ENCODE measurements at places on chromosomes 11 and 22.

DNA sequence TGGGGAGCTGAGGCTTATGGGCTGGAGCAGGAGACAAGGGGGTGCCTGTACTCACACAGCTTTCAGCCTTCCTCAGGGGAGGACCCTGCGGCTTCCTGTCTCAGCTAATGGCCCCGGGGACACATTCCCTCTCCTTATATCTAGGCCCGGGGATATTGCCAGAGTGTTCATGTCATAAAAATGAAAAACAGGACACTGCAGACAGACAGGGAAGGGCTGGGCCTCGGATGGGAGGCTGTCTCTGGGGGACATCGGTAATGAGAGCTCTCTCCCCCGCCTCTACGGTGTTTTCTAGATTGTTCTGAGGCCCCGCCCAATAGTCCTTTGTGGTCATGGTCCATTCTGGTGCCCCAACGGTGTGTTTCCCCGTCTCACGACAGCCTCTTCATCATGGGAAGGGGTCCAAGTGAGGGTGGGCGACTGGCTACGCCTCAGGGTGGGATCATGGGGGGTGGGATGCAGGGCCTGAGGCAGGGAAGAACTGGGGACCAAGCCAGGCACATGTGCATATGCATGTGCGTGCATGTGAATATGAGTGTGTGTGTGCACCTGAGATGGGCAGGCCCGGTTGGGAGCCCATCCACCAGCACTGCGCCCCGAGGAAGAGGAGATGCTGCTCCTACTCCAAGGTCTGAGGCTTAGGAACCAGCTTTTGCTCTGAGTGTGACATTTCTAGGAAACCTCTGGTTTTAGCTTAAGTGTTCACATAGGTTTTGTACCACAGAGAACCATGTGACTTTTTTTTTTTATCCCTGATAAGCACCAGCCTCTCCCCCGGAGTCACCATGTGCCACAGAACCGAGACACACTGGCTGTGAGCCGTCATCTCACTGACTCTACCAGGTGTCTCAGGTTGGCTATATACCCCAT is 5.3 kb downstream of the ARVCF start:
- no peak for DNase-seq

GRCh38 chr11:119481021-119481666 is 58.2 kb upstream of the THY1 start:
- DNase-seq = peak; percentile 88

DNA sequence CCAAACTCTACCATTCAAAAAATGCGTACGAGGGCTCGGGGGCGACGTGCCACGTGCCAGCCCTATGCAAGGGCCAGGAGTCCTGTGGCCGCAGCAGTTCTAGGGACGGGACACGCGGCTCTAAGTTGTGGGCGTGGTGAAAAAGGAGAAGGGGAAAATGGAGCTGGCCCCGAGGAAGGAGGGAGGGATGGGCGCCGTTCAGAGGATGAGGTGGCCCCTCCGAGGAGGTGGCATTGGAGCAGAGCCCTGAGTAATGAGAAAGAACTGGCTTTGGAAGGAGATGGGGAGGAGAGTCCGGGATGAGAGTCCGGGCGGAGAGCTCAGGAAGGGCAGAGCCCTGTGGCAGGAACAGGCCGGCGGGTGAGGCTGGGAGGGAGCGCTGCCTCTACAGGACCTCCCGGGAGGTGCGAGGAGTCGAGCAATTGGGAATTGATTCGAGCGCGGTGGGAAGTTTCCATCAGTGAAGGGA is 21.0 kb downstream of the OTUB1 start:
- DNase-seq = no peak

GRCh38 chr11:96125400-96125799 is 201.5 kb upstream of the MTMR2 start:
- no peak for DNase-seq

GRCh38 chr11:103086461-103086860 is 5.5 kb downstream of the DCUN1D5 start:
- DNase-seq = no peak

DNA sequence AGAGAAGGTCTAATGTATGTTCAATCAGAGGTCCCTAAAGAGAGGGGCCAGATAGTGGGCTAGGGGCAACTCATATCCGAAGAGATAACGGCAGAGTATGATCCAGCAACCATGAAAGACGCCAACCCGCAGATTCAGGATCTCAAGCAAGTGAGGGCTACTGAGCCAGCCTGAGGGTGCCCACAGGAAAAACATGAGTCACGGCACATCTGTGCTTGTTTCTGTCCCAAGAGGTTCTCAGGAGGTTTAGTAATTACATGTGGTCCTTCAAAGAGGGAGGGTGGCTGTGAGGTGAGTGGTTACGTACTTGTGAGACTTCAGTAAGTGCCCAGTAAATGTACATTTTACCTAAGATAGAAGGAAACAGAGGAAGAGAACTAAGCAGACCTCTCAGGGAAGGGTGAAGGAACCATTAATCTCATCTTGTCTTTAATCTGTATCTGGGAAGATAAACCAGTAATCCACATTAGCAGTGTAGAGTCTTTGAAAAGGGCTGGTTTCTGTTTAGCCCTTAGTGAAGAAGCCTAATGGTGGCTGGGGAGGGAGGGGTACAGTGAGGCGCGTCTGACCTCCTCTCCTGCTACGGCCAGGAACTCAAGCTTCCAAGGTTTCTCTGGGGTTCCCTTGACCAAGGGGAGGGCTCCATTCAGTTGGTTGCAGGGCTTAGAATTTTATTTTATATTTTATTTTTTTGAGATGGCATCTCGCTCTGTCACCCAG is 10.2 kb downstream of the SIRT3 start:
- DNase-seq = no peak

DNA sequence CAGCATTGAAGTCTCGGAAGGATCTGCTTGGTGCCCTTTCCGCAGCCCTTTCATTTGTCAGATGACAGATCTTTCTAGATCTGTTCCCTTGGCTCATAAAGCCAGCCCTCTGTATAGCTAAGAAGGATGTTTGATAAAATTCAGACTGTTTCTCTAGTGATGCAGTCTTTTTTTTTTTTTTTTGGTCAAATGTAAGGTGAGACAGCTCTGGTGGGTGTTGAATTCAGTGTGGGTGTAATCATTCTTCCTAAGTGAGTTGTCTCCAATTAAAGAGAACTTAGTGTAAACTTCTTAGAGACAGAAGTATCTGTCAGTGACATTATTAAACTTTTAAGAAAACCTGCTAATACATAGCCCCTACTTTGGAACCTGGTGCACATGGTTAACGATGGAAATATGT is 53.3 kb downstream of the AAMDC start:
- no peak for DNase-seq

- no peak for DNase-seq
These were observed 4.5 kb downstream of the GAS2L1 start for GRCh38 chr22:29310863-29311339.

GRCh38 chr22:44741929-44742328 is 10.4 kb upstream of the ARHGAP8 start:
- no peak for DNase-seq

DNA sequence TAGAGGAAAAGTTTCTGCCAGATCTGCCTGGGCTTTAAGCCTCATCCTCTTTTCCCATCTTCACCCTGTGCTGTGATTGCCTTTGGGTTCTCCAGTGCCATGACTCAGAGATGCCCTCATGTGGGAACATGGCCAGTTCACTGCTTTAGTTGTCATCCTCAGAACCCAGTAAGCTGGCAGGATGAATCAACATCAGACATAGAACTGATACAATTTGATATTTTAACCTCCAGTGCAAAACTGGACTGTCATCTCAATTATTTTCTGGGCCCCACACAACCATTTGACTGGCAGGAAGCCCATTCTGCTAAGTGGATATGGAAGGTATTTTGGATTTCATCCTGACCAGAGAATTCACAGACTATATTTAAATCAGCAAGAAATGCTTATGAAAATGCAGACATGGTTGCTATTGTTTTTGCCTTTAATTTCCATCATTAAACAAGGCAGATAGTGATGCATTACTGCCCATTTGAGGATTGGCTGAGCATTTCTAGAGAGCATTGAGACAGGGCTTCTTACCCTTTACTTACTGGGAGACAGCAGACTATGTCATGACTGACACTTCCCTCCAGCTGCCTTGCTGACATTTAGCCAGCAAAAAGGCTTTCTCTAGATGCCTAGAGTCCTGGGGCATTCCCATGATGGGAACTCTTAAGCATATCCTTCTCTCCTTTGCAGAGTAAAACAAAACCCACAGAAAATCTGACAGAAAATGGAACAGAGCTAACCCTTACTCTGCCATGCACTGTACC is 327.1 kb upstream of the MTNR1B start:
- no peak for DNase-seq

GRCh38 chr22:19098157-19098556 is 24.1 kb downstream of the DGCR2 start:
- DNase-seq = no peak

- no peak for DNase-seq
These were observed 501.9 kb downstream of the BRD1 start for GRCh38 chr22:49325531-49326395.

- no peak for DNase-seq
These were observed 128.3 kb downstream of the CRYBB2 start for GRCh38 chr22:25347752-25348102.

GRCh38 chr22:28480000-28480715 is 199.5 kb downstream of the TTC28 start:
- DNase-seq = no peak

DNA sequence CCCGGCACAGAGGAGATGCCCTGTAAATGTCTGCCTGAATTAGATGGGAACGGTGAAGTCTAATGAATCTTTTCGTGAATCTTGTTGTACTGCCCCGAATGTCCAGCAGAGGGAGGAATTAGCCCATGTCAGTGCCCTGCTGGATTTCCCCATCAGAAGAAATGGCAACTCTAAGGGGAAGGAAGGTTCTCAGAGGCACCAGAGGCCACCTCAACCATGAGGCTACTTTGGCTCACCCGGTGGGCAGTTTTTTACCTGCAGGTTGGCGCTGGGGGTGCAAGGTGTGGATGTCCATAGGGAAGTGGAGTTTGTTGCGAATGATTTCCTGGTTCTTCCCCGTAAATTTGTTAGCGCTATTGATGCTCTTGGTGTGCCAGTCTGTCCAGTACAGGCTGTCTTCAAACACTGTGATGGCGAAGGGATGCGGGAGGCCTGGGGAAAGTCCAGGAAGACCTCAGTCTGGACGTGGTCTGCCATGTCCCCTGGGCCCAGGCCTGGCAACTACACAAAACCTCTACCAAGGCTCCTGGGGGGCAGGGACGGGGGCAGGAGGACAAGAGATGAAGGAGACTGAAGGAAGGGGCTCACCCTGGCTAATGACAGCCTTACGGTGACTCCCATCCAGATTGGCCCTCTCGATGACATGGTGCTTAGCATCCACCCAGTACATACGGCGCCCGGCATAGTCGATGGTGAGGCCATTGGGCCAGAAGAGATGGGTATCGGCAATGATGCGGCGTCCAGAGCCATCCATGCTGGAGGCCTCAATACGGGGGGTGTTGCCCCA is 28.5 kb downstream of the LRP4 start:
- DNase-seq = peak; percentile 45

DNA sequence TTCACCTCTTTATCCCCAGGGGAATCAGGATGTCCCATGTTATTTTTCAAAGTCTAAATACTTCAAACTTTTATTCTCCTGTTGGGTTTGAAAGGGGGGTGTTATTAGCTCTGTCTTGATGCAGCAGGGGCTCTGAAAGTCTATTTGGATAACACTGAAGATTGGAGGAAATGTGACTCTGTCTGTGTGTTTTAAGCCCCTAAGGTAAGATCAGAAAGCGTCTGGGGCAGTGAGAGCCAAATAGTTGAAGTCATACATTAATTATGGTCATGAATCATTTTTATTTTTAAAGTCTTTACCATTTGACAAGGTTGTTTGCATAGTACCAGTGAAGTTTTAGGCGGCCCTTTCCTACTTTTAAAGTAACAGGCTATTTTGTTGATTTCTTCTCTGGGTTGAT is 139.0 kb downstream of the UVRAG start:
- DNase-seq = no peak

GRCh38 chr11:134412203-134413042 is at the start of gene B3GAT1:
Gene B3GAT1, minus strand, starts transcription at chr11:134412242. Its CDS starts 24,583 bp downstream, at chr11:134387659.
- no peak for DNase-seq

DNA sequence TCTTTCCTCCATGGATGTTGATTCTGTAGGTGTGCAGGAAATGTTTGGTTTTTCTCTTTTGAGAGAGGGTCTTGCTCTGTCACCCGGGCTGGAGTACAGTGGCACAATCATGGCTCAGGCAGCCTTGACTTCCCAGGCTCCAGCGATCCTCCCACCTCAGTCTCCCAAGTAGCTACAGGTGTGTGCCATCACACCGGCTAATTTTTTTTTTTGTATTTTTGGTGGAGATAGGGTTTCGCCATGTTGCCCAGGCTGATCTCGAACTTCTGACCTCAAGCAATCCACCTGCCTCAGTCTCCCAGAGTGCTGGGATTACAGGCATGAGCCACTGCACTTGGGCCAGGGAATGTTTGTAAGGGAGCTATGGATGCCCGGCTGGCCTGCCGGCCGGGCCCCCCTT is 4.5 kb downstream of the PRR5 start:
- no peak for DNase-seq

DNA sequence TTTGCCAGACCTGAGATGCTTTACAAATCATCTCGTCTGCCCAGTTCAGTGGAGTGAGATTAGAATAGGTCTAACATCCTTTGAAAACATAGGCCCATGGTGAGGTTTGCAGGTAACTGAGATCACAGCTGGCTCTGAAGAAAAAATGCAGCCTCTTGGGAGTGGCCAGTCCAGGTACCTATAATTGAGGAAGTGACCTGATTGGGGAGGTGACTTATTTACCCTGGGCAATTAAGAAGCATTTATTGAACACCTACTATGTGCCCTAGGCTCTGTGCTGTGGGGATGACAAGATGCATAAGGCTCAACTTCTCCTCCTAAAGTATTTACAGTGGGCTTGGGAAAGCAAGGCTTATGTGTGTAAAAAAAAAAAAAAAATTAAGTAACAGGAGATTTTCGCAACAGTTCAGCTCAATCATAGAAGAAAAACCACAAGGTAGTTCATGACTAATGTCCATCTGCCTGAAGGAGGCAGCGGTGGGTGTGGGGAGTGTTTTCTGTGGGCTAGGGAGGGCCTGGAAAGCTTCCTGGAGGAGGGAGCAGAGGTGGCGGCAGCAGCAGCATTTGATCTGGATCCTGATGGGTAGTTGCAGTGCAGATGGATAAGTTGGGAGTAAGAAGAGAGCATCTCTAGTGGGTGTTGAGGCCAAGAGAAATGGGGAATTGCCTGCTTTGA is 16.1 kb downstream of the MICAL2 start:
- no peak for DNase-seq

DNA sequence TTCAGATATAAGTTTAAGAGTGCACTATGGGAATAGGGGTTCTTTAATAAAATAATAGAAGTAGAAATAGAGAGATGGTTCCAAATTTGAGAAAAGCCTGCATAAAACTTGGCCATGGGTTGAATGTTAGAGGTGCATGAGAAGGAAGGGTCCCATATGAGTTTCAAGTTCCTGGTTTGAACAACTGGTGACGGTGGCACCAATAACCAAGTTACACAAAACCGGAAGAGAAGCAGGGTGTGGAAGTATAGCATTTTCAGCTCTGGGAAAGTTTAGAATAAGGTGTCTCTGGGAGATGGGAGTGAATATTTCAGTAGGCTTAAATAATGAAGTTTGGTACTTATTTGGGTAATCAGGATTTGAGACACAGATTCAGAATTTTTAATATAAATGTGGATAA is 2.4 kb downstream of the CASP1 start:
- no peak for DNase-seq

Data from NCI-H187 treated with DMSO at 0.1 percent for 48 hours (cell line).